ENCODE measurements at places on chromosomes 7 and 10.
A peak's percentile ranks its signal among the peaks of the same experiment; 100 is the strongest.

- no peak for DNase-seq
Observed at GRCh38 chr10:17061418-17061817, 68.2 kb downstream of the CUBN start.

DNA sequence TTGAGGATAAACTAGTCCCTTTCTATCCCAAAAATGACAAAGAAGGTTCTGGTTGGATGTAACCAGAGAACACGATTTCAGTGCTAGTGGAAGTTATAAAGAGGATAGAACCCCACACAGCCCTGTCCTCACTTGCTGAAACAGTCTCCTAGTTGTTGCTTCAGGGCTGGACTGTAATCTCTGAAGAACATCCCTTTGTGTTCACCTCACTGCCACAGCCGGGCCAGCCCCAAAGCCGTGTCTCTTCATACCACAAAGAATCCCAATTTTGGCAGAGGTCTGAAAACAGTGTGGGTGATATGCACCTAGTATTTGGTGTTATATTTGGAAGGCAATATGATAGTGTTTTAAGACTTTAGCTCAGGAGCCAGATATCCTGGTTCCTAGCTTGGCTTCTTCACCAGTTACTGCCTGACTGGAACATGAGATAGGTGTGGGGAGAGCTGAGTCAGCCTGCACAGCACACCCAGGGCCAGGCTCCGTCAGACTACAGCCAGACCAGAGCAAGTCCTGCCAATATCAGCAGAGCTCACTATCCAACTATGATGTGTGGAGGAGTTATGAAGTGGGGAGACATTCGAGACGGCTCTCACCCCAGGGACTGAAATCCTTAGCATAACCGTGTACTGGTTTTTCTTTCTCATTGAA is 21.2 kb downstream of the CYP3A4 start:
- DNase-seq: no peak

- DNase-seq: no peak
Observed at GRCh38 chr7:127683776-127684681, 32.0 kb downstream of the SND1 start.

- no peak for DNase-seq
Observed at GRCh38 chr10:112954974-112955581, 5.0 kb downstream of the TCF7L2 start.

GRCh38 chr10:48289501-48290238 is 15.2 kb upstream of the FRMPD2 start:
- DNase-seq: peak; percentile 54

GRCh38 chr7:127189074-127189473 is 63.7 kb downstream of the GRM8 start:
- no peak for DNase-seq

DNA sequence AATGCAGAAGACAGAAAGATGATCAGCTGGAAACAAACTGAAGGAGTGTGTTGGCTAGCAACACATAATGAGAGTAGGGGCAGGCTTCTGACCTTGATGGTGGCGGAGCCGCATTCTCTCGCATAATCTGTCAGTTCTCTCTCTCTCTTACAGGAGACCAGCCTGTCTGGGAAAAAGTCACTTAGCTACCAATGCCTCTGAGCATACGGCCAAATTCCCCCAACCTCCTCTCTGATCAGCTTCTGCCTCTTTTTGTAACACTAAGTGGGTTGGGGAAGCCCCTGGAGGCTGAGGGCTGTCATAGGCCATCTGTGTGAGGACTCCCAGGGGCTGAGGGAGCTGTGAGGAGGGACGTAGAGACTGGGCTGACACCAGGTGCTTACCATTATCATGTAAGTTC is 104.6 kb downstream of the HIPK2 start:
- peak; percentile 67 for DNase-seq

DNA sequence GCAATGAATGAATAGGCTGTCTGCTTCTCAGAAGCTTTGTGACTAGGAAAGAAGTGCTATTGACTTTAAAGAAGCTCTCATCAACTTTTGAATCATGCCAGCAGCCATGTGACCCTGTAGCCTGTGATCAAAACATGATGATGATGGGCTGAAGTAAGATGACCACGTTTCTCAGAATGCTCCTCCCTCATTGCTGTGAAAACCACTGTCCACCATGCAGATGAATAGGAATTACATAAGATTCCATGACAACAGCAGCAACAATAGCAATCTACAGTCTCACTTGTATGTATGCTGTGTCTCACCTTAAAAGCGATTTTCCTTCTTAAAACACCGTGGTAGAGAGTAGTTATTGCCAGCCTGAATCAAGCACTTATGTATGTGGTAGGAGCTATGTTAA is 228.4 kb downstream of the TRIL start:
- no peak for DNase-seq
